ENCODE measurements at places on chromosomes 11 and 22.

DNA sequence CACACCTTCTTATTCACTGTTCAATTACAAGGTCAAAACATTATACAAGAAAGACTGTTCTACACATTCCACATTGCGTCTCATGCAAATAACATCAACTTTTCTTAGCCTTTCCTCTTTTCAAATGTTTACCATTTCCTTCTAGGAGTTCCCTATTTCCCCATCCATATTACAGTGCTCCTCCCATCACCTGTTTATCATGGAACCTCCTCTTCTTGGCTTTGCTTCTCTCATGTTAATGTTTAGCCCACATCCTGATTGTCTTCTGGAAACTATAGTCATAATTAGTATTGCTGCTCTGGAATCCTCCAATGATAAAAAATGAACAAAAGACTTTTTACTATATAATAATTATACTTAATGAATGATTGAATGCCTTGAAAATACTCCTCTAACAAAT is 21.3 kb downstream of the OR52E1 start:
- DNase-seq: no peak

DNA sequence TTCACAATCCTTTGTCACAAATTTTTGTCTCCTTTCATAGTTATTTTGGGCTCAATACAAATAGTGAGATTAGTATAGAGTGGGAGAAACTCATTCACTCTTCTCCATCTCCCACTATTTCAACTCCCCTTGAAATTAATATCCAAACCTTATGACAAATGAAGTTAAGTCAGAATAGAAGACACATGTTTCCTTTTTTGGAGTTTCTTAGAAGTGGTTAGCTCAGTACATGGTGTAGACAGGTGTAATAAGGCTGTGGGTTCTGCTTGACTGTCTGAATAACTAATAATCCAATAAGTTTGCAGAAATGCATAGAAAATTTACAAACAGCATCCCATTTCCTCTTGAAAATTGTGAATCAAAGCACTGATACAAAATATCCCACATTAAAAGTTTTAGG is 10.8 kb upstream of the HSPA8 start:
- DNase-seq: no peak

- DNase-seq: no peak
These were observed 20.2 kb upstream of the OR10A5 start for GRCh38 chr11:6825231-6825744.

- no peak for DNase-seq
These were observed 4.3 kb downstream of the DGCR6L start for GRCh38 chr22:20315337-20316216.

DNA sequence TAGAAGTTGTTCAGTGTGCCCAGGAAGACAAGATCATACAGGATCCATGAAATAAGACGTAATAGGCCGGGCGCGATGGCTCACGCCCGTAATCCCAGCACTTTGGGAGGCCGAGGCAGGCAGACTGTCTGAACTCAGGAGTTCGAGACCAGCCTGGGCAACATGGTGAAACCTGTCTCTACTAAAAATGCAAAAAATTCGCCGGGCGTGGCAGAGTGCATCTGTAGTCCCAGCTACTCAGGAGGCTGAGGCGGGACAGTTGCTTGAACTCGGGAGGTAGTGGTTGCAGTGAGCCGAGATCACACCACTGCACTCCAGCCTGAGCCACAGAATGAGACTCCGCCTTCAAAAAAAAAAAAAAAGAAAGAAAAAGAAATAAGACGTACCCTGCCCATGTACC is 56.7 kb downstream of the APOL3 start:
- DNase-seq: no peak

DNA sequence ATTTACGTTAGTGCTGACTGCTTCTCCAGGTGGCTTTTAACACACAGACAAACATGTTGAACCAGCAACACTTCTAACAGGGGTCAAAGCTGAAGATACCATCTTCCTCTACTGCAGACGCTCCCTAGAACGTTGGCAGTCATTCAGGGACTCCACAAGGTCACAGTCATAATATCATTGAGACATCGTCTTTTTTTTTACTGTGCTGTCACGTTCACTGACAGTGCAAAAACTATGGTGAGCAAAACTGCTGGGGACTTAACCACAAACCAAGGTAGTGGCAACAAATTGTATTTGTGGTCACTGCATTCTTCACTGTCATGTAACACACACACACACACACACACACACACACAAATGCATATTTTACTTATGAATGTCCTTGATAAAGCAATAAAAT is 244.9 kb downstream of the CASP12 start:
- no peak for DNase-seq

DNA sequence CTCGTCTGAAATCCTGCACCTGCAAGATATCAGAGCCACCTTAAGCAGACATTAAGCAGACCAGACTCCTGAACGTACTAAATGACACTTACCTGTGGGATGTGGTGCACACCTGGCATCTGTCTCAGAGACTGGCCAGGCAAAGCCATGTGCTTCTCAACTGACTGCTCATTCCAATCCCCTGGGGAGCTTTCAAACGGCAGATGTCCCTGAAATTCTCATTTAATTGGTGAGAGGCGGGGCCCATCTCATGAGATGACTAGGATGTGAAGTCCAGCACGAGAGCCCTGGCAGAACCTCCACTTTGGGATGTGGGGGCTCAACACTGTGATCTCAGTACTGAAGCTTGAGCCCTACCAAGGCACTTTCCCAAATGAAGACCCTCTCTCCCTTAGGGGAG is 84.9 kb upstream of the HMGXB4 start:
- DNase-seq: no peak

GRCh38 chr11:109864151-109864661 is 229.0 kb upstream of the ZC3H12C start:
- DNase-seq: no peak

DNA sequence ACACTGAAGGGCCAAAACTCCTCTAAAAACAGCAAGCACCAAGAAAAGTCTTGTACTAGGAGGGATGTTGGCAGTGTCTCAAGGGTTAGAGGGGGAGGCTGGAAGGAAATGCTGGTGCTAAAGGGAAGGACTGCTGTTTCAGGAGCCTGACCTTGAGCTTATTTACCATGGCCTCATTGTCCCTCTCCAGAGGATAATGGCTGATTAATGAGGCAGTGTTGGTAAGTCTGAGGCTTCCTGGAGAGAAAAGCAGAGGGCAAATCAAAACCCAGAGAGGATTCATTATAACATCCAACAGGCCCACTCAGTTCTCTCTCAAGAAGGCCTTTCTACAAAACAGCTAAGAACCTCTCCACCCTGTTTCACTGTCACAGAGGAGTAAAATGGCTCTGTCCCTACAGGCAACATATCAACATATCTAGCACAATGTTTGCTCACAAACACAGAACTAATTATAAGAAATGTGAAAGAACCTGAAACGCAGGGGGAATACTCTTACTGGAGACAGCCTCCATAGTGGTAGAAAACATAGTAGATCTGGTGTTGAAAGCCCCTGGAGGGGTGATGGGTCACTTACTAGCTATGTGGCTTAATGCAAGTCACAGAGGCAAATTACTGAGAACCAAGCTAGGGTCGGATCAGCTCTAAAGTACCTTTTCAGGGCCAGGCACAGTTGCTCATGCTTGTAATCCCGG is 31.4 kb downstream of the NUMA1 start:
- no peak for DNase-seq

All from activated CD8-positive, alpha-beta memory T cell treated with anti-CD3 and anti-CD28 coated beads for 1 hour (primary cell).